WTC11 (cell line): ENCODE measurements at places on chromosomes 2 and 18.

GRCh38 chr2:64970495-64970894, 18.7 kb upstream of the SLC1A4 start:
- no peak overlapping the region for H3K27ac ChIP-seq
- no peaks in the 10 kb centered on the region for H3K27me3 ChIP-seq
- H3K36me3 ChIP-seq: peaks cover 6% of the 10 kb centered on the region; the same call in 1 of the 2 replicates
- no peak for DNase-seq

DNA sequence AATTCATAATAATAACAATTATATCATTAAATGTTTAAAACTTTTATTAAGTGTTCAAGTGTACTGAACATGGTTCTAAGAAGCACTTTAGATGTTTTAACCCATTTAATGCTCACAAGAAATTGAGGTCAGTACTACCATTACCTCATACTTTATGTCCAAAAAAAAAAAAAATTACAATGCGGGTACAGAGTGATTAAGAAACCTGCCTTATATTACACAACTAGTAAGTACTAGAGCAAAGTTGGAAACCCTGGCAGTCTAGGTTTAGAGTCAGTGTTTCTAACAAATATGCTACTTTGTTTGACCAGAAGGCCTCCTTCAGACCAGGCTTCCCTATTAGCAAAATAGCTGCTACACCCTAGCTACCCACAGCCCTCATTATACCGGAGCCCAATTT, 28.5 kb downstream of the PLEKHM3 start:
- no peaks in the 10 kb centered on the region for H3K4me1 ChIP-seq
- H3K27me3 ChIP-seq: no peaks in the 10 kb centered on the region
- H3K36me3 ChIP-seq: 0 out of 2 replicates have a peak, but pooled peaks cover 3% of the 10 kb centered on the region
- no peak overlapping the region for H3K4me3 ChIP-seq

GRCh38 chr2:69022548-69022947, 9.6 kb downstream of the ANTXR1 start:
- DNase-seq: no peak
- H3K36me3 ChIP-seq: no peaks in the 10 kb centered on the region
- H3K4me3 ChIP-seq: no peak overlapping the region
- H3K27ac ChIP-seq: no peak overlapping the region

GRCh38 chr18:64713284-64713683, 564.4 kb upstream of the LINC00305 start:
- no peaks in the 10 kb centered on the region for H3K36me3 ChIP-seq
- H3K27ac ChIP-seq: no peak overlapping the region
- DNase-seq: no peak
- H3K4me1 ChIP-seq: peaks cover 15% of the 10 kb centered on the region
- H3K27me3 ChIP-seq: no peaks in the 10 kb centered on the region

GRCh38 chr2:158575051-158575635, 118.4 kb downstream of the PKP4 start:
- no peak overlapping the region for H3K4me3 ChIP-seq
- H3K4me1 ChIP-seq: peaks cover 6% of the 10 kb centered on the region
- no peaks in the 10 kb centered on the region for H3K27me3 ChIP-seq
- H3K36me3 ChIP-seq: no peaks in the 10 kb centered on the region
- DNase-seq: no peak

- H3K4me1 ChIP-seq: peaks cover 26% of the 10 kb centered on the region
- H3K27me3 ChIP-seq: no peaks in the 10 kb centered on the region
- no peak overlapping the region for H3K27ac ChIP-seq
- H3K4me3 ChIP-seq: no peak overlapping the region
- DNase-seq: no peak
- H3K36me3 ChIP-seq: no peaks in the 10 kb centered on the region
Observed at GRCh38 chr2:28617502-28618184, 121.8 kb downstream of the PLB1 start.

DNA sequence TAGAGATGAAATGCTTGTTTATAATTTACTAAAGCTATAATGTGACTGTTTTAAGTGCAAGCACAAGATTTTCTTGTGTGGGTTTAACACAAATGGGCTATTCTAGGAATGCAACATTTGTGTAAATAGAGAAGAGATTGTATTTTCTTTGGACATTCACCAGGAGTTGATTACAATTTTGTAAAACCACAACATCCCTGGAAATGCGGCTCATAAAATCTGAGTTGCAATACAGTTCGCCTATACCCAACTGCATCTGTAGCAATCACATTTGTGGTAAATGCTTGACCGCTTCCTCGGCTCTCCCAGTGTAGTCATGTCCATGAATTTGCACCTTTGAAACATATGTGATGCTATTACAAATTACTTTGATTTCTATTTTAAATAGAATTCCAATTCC, 348.7 kb upstream of the CDH20 start:
- peaks cover 20% of the 10 kb centered on the region for H3K4me1 ChIP-seq
- H3K4me3 ChIP-seq: no peak overlapping the region
- peaks cover 11% of the 10 kb centered on the region for H3K36me3 ChIP-seq
- no peak overlapping the region for H3K27ac ChIP-seq

GRCh38 chr2:71129114-71129901, 721 bp downstream of the MCEE start:
- H3K27ac ChIP-seq: peak overlapping the region; percentile 98
- DNase-seq: no peak
- no peaks in the 10 kb centered on the region for H3K27me3 ChIP-seq
- peaks cover 9% of the 10 kb centered on the region for H3K4me1 ChIP-seq
- no peak overlapping the region for H3K4me3 ChIP-seq
- H3K36me3 ChIP-seq: peaks cover 6% of the 10 kb centered on the region
